Activated CD8-positive, alpha-beta T cell treated with anti-CD3 and anti-CD28 coated beads for 36 hours (primary cell): ENCODE measurements at places on chromosomes 5 and 9.

DNA sequence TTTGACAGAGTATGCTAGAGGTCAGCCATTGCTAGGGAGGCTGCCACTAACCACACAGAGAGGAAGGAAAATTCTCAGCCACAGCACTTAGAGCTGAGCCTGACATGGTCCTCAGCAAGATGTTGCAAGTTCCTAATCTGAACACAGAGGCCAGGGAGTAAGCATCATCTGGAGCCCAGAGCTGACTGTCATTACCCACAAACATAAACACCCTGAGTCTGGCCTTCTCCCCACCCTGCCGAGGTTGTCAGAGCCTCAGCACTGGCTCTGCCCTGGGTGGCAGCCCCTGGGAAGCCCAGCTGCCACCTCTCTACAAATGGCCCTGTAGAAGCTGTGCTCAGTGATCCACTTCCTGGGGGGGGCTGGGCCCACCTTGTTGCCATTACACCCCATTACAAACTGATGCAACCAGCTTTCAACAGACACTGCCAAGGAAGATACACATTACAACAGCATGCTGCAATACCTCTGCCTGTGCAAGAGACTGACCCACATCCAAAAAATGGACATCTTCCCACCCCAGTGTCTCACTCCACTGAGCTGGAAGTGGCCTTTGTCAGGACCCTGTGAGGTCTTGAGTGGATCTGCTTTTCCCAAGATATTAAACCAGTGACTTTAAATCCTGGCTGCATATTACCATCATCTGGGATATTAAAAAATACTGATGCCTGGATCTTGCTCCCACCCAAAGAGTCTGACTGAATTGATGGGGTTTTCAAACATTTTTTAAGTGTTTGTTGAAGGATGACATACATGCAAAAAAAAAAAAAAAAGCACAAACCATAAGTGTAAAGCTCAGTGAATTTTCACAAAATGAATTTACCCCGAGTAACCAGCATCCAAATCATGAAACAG is 33.0 kb downstream of the IRF1 start:
- peak; percentile 74 for DNase-seq

DNA sequence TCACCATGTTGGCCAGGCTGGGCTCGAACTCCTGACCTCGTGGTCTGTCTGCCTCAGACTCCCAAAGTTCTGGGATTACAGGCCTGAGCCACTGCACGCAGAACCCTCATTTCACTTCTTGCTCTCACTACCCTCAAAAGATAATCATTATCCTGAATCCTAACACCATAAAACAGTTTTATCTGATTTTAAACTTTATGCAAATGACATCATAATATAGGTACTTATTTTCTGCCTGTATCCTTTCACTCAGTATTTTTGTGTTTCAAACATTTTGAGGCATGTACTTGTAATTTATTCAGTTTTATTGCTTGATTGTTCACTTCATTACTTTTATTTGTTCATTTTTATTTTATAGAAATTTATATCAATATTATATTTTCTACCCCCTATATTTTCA is 719.2 kb upstream of the ARRDC3 start:
- no peak for DNase-seq

DNA sequence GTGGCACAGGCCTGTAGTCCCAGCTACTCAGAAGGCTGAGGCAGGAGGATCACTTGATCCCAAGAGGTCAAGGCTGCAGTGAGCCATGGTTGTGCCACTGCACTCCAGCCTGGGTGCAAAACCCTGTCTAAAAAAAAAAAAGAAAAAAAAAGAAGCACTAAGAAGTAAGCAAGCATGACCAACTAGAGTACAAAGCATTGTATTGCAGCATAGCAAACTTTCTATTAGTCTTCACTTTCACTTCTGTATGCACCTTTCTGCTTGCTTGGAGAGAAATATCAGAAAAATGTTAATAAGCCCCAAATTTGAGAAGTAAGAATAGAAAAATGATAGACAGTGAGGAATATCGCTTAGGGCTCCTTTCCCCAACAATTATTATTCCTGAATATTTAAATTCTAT is 497.7 kb upstream of the WWC1 start:
- DNase-seq, result no peak

DNA sequence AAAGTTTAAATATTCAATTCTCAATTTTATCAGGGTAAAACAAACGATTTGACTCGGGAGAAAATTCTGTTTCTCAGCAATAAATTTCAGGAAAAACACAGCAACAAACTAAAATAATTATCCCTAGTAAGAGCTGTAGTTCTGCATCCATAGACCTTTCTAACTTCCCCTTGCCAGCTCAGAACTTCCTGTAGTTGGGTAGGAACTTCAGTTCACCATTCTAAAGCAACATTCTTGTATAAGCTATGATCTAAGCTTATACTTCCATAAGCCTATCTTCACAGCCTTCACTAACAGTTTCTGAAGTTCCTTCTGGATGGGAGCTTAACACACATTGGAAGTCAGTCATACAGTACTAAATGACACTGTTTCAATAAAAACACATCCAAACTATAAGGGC is 96.6 kb downstream of the UBAP2 start:
- DNase-seq, result no peak

DNA sequence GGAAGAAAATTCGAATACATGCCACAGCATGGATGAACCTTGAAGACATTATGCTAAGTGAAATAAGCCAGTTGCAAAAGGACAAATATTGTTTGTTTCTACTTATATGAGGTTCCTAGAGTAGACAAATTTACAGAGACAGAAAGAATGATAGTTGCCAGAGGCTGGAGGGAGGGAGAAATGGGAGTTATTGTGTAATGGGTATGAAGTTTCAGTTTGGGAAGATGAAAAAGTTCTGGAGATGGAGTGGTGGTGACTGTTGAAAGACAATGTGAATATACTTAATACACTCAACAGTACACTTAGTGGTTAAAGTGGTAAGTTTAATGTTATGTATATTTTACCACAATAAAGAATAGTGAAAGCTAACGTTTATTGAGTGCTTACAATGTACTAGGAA is 99.6 kb upstream of the SLC44A1 start:
- no peak for DNase-seq

DNA sequence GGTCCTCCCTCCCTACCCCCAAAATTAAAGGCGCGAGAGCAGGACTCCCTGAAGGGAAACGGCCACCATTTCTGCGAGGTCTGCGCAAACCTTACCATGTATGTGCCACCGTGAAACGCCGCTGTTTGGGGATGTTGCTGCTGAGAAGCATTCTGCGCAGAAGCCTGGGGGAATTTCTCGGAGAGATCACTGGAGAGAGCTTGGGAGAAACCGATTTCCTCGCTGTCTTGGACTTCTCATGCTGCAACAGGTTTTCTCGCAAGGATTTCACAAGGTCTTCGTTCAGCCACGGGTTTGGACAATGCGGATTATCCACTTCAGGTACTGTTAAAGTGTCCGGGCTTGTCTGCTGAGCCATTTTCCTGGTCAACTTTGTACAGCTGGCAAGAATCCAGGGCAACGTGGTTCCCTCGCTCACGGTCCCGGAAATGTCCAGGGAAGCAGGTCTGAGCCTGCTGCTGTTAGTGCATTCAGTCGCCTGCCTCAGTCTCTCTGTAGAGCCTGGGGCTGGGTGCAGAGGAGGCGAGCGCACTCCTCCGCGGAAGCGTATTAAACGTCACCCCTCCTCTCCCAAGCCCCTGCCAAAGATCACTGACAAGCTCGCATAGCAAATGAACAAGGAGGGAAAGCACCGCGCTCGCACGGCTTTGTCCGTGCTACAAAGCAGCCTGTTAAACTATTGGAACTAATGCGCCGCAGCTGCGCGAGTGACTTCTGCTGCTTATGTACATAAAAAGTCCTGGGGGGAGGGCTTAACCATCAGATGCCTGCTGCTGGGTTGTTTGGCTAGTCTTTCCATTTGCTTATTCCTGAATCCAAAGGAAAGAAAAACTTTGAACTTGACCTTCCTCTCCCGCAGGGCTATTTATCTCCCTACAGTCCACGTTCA is 125.1 kb downstream of the PDE4D start:
- DNase-seq, result peak; percentile 56

DNA sequence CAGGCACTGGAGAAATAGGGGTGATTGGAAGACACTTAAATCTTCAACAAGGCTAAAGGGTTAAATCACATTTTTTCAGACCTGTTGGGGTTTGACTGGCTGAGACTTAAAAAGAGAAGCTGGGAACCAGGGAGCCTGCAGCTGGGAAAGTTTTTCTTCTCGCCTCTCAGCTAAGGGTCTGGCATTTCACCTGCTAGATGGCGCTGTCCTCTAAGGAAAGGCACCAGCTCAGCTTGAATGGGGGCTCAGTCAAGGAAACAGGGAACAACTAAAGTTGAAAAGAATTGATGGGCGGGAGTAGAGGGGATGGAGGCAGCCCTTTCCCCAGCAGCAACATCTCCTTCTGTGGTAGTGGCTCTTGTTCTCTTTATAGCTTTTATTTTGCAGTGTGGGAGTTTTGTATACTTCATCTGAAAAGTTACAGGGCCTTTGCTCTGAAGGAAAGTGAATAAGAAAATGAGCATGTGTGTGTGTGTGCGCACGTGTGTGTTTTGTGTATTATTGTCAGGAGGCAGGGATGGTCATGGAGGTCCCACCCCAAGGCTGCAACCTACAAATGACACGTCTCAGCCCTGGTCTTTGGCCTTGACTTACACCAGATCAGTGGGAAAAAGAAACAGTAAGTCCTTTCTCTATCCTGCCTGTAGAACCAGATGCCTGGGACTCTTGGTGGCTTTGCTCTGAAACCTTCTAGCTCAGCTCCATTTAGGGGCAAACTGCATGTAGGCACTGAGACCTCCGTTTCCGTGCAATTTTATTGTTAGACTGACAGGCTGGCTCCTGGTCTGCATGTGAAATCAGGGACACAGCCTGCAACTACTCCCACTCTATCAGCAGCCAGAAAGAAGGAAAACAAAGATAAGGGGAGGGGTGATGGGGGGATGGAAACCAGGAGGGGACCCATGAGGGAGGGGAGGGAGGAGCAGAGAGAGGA is 316.2 kb upstream of the CLINT1 start:
- DNase-seq, result peak; percentile 72

DNA sequence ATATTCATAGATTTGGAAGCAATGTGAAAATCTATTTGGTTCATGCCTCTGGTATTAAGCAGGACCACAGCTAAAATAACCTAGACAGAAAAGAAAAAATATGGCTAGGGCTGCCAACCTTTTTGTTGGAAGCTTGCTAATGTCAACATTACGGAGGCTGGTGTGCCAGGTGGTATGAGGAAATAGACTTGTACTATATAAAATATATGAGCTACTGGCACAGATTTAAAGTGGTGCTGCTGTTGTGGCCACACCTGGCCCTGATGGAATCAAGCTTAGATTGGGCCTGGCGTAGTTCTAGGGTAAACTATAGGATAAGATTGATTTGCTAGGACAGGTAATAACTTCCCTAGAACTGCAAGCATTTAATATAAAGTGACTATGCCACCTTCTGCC is 10.6 kb upstream of the PARP8 start:
- no peak for DNase-seq

- DNase-seq, result peak; percentile 79
These were observed 8.4 kb upstream of the CERCAM start for GRCh38 chr9:128412120-128412790.

- DNase-seq, result no peak
These were observed 2.7 kb upstream of the PLGRKT start for GRCh38 chr9:5440426-5440825.

DNA sequence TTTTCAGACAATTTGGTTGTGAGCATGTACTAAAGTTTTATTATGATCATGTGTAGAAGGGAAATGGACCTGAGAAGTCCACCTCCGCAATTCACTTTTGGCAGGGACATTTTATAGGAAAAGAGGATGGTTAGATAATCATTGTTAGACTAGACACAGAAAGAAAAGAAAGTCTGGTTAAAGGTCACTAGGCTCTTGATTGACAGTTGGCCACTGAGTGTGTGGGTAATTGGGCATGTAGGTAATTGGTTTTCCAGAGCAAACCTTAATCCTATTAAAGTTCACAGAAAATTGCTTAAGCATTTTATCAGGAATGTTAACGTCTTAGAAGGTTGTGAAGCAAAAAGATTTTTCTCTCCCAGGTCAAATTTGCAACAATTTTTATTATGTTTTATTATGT is 158.5 kb upstream of the CLINT1 start:
- DNase-seq, result no peak

- DNase-seq, result no peak
These were observed 28.9 kb upstream of the GSN start for GRCh38 chr9:121239071-121239470.

DNA sequence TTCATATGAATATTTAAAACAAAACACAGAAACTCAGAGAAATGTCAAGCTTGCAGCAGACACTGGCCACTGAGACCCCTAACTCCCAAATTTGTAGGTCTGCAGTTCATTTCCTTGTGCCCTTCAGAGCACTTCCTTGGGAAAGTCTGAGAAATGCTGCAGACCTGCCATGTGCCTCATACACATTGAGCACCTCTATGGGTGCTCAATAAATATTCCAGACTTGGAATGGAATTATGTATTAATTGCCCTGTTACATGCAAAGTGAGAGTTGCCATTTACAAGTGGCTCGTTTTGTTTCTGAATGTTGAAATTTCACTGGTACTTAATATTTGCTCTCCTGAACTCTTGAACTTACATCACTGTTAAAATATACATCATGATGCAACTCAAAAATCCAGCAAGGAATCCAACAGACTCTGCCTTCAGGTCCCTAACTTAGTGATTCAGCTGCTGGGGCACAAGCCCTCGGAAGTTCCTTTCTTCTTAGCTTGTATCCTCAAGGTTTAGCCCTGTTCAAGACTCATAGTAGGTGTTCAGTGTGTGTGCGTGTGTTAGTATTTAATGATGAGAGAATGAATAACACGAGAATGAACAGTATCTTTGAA is 90.6 kb downstream of the PTCD2 start:
- no peak for DNase-seq

DNA sequence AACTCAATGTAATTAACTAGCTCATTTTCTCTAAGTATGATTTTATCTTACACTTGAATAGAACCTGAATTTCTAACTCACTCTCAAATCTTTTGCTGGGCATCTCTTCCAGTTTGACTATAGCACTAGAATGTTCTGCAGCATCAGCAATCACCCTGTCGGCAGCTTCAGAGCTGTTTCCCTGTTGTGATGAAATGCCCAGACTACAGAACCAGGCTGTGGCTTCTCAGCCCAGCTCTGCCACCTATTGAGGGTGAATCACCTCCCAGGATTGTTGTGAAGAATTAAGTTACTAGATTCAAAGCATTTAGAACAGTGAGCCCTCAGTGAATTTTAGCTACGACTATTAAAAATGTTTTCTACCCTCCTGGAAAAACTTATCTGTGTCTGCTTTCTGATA is 90.4 kb upstream of the ANKRD55 start:
- no peak for DNase-seq

- no peak for DNase-seq
These were observed 269.2 kb upstream of the ELAVL2 start for GRCh38 chr9:24095246-24095645.

DNA sequence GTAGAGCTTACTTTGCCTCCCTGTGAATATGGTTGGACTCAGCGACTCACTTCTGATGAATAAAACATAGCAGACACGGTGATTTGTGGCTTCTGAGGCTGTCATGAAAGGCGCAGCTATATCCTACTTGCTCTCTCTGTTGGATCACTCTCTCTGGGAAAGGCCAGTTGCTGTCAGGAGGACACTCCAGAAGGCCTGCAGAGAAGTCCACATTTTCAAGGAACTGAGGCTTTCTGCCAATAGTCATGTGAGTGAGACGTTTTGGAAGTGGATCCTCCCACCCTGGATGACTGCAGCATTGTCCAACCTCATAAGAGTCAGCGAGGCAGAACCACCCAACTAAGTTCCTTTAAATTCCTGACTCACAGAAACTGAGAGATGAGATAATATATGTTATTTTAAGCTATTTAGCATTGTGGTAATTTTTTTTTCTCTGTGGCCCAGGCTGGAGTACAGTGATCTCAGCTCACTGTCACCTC is 156.0 kb upstream of the MAST4 start:
- peak; percentile 36 for DNase-seq
